ENCODE measurements at places on chromosomes 2 and 18.

DNA sequence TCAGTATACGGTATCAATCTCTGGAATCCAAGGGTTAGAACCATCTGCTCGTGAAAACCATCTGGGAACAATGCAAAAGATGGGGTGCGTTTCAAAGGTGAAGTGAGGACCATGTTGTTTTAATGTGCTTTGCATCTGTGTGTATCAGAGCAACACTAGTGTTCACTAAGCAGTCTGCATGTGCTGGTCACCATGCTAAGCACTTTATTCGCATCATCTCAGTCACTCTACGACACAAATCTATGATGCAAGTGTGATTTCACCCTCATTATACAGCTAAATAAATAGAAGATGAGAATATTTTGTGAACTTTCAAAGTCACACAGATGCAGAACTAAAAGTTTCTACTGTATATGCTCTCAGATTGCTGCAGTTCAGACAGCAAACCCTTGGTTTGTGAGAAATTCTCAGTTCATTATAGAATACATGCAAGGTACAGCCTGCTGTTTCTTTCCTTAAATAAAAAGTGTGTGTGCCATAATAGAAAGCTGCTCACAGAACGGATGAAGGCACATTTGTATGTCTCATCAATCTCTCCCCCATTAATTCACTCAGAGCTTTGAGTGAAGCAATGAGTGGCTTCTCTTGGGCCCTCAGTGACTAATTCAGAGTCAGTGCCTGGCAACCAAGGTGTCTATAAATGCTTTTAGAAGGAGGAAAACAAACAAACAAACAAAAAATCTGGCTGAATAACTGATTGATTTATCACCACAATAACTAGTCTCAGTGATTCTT is 652.8 kb upstream of the SOX11 start:
- no peak for DNase-seq

GRCh38 chr2:180319586-180320405 is 312.7 kb upstream of the CWC22 start:
- DNase-seq: no peak

- DNase-seq: no peak
Measured at GRCh38 chr2:129299338-129299737, 680.1 kb upstream of the RAB6C start.

DNA sequence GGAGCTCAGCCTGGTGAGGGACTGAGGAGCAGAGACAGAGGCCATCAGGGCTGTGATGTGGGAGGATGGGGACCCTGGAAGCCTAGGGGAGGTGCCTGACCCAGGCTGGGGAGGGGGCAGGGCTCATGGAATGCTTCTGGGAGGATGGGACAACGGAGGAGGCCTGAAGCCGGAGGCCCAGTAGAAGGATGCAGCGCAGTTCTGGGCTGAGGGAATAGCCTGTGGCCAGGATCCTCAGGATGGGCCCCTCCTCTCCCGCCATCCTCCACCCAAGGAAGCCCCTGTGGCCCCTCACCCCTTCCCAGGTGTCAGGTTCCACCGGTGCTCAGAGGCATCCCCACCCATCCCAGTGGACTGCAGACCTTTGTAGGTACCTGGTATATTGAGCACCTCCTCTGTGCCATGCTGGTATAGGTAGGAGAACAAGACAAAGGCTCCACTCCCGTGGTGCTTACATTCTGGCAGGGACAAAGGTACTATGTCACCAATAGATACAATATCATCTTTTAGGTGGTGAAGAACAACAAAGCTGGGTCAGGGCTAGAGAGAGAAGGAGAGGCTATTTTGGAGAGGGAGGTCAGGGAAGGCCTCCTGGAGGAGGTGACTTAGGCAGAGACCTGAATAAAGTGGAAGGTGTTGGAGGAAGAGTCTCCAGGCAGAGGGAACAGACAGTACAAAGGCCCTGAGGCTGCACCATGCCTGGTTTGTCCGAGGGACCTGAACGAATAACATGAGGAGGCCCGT is 2.7 kb downstream of the ZAP70 start:
- no peak for DNase-seq

- no peak for DNase-seq
Measured at GRCh38 chr2:195489101-195489500, 167.9 kb upstream of the SLC39A10 start.

DNA sequence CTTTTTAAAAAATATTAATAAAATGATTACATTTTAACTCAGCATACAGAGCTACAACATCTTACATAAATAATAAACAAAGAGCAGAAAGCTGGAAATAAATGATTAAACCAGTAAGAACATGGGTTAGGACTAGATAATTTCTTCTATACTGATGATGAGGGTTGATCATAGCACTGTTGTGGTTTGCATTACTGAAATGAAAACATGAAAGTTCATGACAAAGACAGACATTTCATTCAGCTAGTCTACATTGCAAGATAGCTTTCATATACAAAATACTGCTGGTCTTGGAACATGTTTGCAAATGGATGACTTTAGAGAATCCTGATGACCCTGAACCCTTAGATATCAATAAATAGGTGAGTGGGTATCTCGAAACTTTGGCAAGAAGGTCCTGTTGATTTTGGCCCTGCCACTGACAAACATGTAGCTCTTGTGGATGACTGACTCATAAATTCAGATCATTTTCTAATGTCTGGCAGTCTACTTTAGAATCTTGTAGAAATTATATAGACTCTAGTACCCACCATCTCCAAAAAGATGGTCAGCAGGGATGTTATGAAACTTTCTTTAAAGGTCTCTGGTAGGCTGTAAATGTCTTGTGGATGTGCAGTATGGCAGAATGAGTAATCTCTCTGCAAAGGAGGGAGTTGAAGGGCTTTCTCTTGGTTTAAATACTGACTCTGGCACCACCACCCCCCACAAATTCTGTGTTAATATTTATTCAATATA is 15.5 kb upstream of the CDC42EP3 start:
- DNase-seq: no peak
